Aorta (tissue), 5 donors: ENCODE measurements at places on chromosomes 2 and 18. TPM values are rescaled to one million over a fixed set of nuclear protein-coding genes. Genes with fewer than 3 reads are reported as not detected.
A peak's percentile ranks its signal among the peaks of the same experiment; 100 is the strongest.

CACNB4 gene
- 14.3 TPM for total RNA-seq

- peaks cover 4% of the 10 kb centered on the region for H3K36me3 ChIP-seq
- no peaks in the 10 kb centered on the region for H3K27me3 ChIP-seq
- H3K4me1 ChIP-seq, result peaks cover 5% of the 10 kb centered on the region
These were observed 226.2 kb downstream of the TPGS2 start for GRCh38 chr18:36602620-36603019.

GRCh38 chr2:88808083-88808482, 116.6 kb downstream of the RPIA start:
- H3K27me3 ChIP-seq, result no peaks in the 10 kb centered on the region
- no peak overlapping the region for H3K27ac ChIP-seq
- no peaks in the 10 kb centered on the region for H3K36me3 ChIP-seq
- DNase-seq, result no peak
- H3K4me1 ChIP-seq, result no peaks in the 10 kb centered on the region
- H3K4me3 ChIP-seq, result no peak overlapping the region

- no peak overlapping the region for H3K4me3 ChIP-seq
- no peaks in the 10 kb centered on the region for H3K4me1 ChIP-seq
- no peaks in the 10 kb centered on the region for H3K27me3 ChIP-seq
- H3K36me3 ChIP-seq, result no peaks in the 10 kb centered on the region
- no peak for DNase-seq
- H3K27ac ChIP-seq, result no peak overlapping the region
These were observed 47.4 kb upstream of the RMDN2 start for GRCh38 chr2:37877457-37878315.

DNA sequence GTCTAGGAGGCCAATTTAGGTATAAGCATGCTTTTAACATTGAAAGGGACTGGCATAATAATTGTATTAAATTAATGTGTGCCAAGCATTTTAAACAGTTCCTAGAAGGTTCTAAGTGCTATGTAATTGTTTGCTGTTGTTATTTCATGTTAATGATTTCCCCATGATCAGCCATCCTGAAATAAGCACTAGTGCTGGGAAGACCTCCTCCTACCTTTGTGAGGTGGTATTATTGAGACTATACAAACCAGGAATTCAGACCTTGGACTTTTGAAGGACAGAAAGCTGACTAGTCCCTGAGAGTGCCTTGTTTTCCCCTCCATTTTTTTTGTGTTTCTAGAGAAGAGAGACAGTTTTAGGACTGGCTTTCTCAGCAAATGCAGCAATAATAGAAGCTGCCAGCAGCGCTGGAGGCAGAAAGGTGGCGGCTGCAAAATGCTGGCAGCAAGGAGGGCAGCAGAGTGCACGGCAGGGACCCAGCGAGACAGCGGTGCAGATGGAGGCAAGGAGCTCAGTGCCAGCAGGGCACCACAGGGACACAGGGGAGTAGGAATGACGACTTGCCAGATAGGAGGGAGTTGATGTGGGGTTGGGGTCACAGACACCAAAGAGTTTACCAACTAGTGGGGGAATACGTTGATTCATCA, 25.3 kb downstream of the NABP1 start:
- no peak for DNase-seq
- H3K36me3 ChIP-seq, result no peaks in the 10 kb centered on the region
- no peak overlapping the region for H3K27ac ChIP-seq
- no peak overlapping the region for H3K4me3 ChIP-seq
- no peaks in the 10 kb centered on the region for H3K4me1 ChIP-seq

GNAL gene
- 12.0 TPM for total RNA-seq

DNA sequence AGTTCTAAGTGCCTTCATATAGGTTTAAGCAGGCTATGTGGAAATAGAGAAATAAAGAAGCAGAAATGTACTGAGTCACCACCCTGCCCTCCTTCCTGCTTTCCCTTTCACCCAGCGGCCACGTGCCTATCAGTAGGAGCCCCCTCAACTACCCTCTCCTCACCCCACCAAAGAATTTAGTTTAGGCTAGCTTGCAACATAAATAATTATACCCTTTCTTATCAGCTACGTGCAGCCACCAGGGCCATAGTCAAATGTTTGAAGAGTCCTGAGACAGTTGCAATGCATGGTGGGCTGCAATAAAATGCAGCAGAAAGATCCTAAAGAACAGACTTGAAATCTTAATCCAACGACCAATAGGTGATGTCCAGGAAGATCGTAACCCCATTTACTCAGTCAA, 101.2 kb downstream of the RTP5 start:
- H3K4me3 ChIP-seq, result no peak overlapping the region
- H3K27me3 ChIP-seq, result no peaks in the 10 kb centered on the region
- H3K36me3 ChIP-seq, result no peaks in the 10 kb centered on the region
- H3K27ac ChIP-seq, result no peak overlapping the region
- DNase-seq, result no peak

DNA sequence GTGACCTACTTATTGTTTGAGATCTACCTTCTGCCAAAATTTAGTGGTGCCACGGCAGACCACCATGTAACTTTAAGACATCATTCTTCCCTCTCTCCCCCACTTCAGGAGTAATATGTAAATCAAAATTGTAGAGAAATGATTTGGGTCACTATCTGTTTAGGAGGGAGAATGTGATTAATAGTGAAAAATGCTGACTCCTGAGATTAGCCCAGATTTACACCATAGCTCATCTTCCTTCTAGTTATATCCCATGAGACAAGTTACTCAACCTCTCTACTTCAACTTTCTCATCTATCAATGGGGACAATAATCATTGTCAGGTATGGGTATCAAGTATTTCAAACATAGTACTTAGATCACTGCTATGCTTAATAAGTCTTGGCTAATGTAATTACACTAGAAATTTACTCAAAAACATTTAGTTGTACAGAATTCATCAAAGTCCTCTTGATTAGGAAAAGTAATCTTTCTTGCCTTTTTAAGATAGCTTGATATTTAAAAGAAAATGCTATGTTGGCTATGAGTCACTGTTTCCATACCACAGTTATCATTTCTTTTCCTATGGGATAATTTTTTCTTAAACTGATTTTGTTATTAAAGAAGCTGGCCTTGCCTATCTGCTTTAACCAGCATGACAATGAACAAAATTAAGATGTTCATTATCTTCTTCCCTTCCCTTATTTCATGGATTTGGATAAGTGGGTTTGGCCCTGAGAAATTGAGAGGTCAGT, 1038.9 kb upstream of the ZEB2 start:
- no peaks in the 10 kb centered on the region for H3K4me1 ChIP-seq
- no peak overlapping the region for H3K27ac ChIP-seq
- no peak overlapping the region for H3K4me3 ChIP-seq
- no peaks in the 10 kb centered on the region for H3K36me3 ChIP-seq

GRCh38 chr2:112754564-112754963, 9.8 kb downstream of the CKAP2L start:
- H3K4me1 ChIP-seq, result no peaks in the 10 kb centered on the region
- no peaks in the 10 kb centered on the region for H3K36me3 ChIP-seq
- no peaks in the 10 kb centered on the region for H3K27me3 ChIP-seq
- H3K4me3 ChIP-seq, result no peak overlapping the region

ARL4C gene
- 12.5 TPM for total RNA-seq

GRCh38 chr2:10036095-10036884, 7.1 kb upstream of the KLF11 start:
- no peak overlapping the region for H3K27ac ChIP-seq
- peak; percentile 91 for DNase-seq
- no peaks in the 10 kb centered on the region for H3K36me3 ChIP-seq
- no peaks in the 10 kb centered on the region for H3K4me1 ChIP-seq

- H3K27me3 ChIP-seq, result no peaks in the 10 kb centered on the region
- H3K4me1 ChIP-seq, result no peaks in the 10 kb centered on the region
These were observed 283.1 kb upstream of the CHAC2 start for GRCh38 chr2:53484531-53484930.

- H3K27me3 ChIP-seq, result no peaks in the 10 kb centered on the region
- no peak overlapping the region for H3K27ac ChIP-seq
- DNase-seq, result no peak
- H3K4me3 ChIP-seq, result no peak overlapping the region
These were observed 112.1 kb downstream of the TCF4 start for GRCh38 chr18:55475916-55476315.

SERPINB12 gene
- not detected for total RNA-seq

- H3K27ac ChIP-seq, result no peak overlapping the region
- H3K36me3 ChIP-seq, result no peaks in the 10 kb centered on the region
- no peaks in the 10 kb centered on the region for H3K27me3 ChIP-seq
- DNase-seq, result no peak
These were observed 107.9 kb upstream of the PARD3B start for GRCh38 chr2:204437408-204437807.

CAPG gene
- total RNA-seq, result 78.5 TPM

IFIH1 gene
- 22.1 TPM for total RNA-seq

- DNase-seq, result no peak
- H3K4me3 ChIP-seq, result no peak overlapping the region
- H3K4me1 ChIP-seq, result no peaks in the 10 kb centered on the region
- H3K27ac ChIP-seq, result no peak overlapping the region
- no peaks in the 10 kb centered on the region for H3K27me3 ChIP-seq
- H3K36me3 ChIP-seq, result no peaks in the 10 kb centered on the region
These were observed 8.4 kb upstream of the ANXA4 start for GRCh38 chr2:69733342-69734034.

DNA sequence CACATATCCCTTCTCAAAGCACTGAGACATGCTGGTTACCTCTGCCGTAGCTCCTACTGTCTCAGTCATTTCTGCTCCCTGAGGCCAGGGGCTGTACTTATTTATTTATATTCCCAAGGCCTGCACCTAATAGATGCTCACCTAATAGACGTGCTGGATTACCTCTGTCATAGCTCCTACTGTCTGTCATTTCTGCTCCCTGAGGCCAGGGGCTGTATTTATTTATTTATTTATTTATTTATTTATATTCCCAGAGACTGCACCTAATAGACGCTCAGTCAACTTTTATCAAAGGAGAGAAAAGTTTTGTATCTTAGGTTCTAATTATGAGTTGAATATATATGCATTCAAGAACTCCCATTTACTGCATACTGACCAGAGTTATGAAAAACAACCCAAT, 414.0 kb upstream of the TRIB2 start:
- H3K4me1 ChIP-seq, result peaks cover 4% of the 10 kb centered on the region
- H3K27ac ChIP-seq, result no peak overlapping the region
- no peak for DNase-seq
- no peaks in the 10 kb centered on the region for H3K27me3 ChIP-seq

DNA sequence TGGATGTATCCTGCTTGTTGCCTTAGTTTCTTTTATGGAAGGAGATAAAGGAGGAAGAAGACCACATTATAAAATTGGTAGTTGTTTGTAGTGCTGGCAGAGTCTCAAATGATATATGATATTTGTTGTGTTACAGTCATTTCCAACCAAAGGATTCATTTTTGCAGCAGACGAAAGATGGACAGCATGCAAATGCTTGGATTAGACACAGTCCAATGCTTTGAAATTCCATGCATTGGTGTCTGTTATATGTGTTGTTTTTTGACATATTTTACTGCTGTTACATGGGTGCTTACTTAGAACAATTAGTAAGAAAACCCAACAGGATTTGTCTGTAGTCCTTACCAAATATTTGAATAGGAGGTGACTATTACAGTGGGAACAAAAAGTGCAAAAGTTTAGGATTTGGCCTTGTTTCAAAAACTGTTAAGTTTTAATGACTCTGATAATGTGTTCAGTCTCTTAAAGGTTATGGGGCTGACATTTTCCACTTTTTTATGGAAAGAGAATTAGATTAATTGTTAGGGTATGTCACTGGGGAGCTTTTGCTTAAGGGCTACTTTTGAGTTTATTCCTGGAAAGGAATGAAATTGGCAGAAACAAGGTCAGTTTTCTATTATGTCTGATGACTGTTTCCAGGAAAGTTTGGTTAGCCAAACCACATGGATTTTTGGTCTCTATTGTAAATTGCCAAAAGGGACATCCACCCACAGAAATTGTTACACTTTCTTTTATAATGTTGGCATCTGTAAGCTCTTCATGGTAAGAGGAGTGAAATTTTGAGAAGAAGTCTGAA, 229.4 kb upstream of the MMADHC start:
- H3K4me1 ChIP-seq, result no peaks in the 10 kb centered on the region
- H3K4me3 ChIP-seq, result no peak overlapping the region
- DNase-seq, result no peak
- no peak overlapping the region for H3K27ac ChIP-seq

DNA sequence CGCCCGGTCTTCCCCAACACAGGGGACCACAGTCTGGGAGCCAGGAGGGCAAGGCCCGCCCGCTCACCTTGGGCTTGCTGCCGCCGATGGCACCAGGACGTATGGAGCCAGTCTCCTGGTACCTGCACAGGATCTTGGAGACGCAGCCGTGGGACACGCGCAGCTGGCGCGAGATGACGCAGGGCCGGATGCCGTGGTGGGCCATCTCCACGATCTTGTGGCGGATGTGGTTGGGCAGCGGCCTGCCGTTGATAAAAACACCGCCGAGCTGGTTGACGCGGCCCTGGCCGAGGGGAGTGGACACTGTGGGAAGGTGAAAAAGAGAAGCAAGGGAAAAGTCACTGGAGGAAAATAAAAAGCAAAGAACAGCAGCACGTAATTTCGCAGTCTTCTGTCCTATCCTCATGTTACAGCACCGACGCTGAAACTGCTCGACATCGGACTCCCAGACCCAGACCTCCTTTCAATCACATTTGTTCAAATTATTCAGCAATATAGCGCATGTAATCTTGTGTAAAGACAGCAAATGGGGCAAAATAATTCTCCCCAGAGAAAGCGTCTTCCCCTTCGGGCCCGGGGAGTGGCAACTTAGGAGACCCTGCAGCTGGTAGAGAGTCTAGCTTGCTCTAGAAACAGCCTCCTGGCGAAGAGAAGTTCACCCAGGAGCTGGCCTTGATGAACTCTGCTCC, 1.7 kb downstream of the PAX3 start:
- H3K27ac ChIP-seq, result no peak overlapping the region
- H3K36me3 ChIP-seq, result no peaks in the 10 kb centered on the region
- H3K27me3 ChIP-seq, result no peaks in the 10 kb centered on the region
- no peak overlapping the region for H3K4me3 ChIP-seq
- no peak for DNase-seq
- H3K4me1 ChIP-seq, result no peaks in the 10 kb centered on the region

SCTR gene
- total RNA-seq, result not detected

ABCA12 gene
- not detected for total RNA-seq

DNA sequence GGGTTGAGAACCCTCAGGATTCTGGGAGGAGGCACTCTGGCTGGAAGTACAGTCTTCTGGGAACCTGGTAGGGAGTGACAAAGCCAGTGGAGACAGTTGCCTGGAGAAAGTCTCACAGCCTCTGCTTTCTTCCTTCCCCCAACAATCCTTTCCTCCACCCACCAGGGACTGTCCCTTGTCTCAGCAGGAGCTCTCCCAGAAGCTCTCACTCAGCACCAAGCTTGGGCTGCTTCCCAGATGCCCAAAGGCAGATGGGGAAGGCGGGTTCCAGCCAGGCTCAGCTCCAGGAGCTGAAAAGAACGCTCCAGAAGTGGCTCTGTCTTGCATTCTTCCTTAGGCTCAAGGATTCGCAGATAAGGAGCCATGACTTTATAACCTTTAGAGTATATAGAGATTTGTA, 7.6 kb upstream of the NAGK start:
- no peaks in the 10 kb centered on the region for H3K27me3 ChIP-seq
- no peak for DNase-seq
- H3K27ac ChIP-seq, result no peak overlapping the region
- H3K36me3 ChIP-seq, result no peaks in the 10 kb centered on the region
- no peak overlapping the region for H3K4me3 ChIP-seq

CD302 gene
- total RNA-seq, result 71.2 TPM

IL37 gene
- not detected for total RNA-seq

HJURP gene
- 1.1 TPM for total RNA-seq
